ENCODE measurements at places on chromosomes 5 and 9. TPM values are rescaled to one million over a fixed set of nuclear protein-coding genes. Genes with fewer than 3 reads are reported as not detected.

DNA sequence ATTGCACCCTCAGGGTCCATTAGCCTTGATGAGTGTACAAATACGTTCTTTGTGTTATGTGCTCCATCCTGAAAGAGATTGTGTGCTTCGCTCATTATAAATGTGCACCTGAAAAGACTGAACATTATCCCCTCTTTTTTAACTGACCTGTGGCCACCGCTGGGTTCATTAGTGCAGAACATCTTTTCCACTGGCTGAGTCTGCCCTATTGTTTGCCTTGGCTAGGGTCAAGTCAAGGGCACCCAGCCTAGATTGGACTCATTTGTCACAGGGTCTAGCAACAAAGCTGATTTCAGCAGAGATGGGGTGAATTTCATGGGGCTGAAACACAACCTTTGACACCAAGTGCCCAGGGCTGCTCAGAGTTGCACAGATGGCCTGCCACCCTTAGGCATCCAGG, 764.1 kb upstream of the ARRDC3 start:
- DNase-seq: no peak

The IL13 gene
- 8.0 TPM for total RNA-seq

The IFNA2 gene
- not detected for total RNA-seq

DNA sequence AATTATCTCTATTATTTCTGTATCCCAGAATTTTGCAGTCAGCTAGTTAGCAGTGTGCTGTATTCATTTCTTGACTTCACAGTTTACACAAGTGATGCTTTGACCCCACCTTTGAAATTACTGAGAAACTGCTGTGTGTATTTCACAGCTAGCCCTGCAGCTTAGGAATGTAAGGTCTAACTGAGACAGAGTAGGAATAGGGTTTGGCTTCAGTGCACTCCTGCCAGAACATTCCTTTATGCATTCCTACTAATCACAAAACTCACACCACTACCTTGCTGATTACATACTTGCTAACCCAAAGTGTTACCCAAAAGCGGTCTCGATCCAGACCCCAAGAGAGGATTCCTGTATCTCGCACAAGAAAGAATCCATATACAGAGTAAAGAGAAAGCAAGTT, 551.8 kb downstream of the CDH9 start:
- DNase-seq: no peak

DNA sequence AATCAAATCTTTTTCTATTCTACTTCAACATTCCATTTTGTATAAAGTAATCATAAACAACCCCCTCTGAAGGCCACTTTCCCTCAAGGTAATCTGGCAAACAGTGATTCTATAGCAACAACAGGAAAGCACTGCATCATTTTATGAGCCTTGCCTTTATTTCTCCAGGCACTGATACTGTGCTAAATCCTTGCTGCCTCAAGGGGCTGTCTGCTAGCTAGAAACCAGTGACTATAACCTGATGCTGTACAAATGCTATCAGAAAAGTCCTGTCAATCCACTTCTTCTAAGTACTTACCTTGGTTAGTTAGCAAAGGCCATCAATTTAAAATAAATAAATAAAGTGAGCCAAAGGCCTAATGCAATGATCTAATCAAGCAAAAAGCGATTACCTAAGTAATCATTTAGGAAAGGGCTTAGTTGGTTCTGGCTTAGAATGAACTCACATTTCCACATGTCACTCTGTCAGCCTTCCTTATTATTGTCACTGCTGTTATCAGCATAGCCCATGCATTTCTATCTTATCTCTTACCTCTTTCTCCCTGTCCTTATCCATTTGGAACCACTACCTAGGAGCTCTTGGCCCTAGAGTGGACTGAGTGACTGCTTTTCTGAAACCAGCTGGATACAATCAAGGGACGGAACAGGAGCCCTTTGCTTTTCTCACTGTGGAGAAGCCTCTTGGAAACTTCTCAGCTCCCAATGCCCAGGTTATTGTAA, 246.1 kb upstream of the MEF2C start:
- DNase-seq: no peak

The HMMR gene
- total RNA-seq: 87.2 TPM

- no peak for DNase-seq
These were observed 375.7 kb upstream of the CCNH start for GRCh38 chr5:87788416-87788815.

DNA sequence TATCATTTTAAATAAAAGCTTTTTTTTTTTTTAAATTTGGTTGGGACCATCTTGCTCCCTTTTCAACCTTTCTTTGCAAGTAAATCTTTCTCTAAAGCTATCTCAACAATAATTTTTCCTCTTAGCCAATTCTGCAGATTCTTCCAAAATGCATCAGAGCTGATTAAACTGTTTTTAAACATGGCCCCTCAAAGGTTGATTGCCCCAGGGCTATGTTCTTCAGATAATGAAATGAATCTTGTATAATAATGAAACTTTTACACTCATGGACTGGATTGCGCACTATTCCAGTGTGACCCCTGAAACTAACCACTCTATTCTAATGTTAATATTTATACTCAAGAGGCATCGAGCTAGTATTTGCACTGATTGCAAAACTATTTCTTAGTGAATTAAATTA, 222.8 kb upstream of the PRDM9 start:
- no peak for DNase-seq

The ORM2 gene
- total RNA-seq: not detected

The CCNO gene
- total RNA-seq: not detected

GRCh38 chr9:78839252-78839651, 542.3 kb downstream of the PSAT1 start:
- no peak for DNase-seq

The KIF20A gene
- total RNA-seq: 50.4 TPM

DNA sequence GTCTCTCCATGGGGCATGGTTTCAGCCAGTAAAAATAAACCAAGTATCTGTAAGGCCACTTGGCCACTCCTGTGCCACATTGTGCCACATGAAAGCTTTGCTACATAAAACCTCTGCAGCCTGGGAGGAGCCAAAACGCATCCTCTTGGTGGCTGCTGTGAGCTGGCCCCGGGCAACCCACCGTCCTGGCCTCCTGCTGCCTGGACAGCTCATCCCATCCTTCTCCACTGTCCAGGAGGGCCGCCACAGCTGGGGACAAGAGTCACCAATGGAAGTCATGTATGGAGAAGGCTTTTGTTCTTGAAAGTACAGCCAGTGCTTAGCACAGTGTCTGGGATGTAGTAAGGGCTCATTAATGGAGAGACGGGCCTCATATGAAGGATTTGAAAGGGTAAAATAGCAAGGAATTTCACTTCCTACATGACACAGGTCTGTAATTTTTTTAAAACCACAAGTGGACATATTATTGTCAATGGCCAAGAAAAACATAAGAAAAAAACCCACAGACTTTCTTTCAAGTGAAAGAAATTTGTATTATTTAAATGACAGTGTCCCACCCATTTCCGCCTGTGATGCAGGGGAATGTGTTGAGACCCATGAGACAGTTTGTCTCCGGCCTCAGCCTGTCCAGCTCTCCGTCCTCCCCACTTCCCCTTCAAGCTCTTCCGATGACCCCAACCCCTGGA, 6.6 kb downstream of the PTGES start:
- no peak for DNase-seq

GRCh38 chr5:170638454-170639220, 134.8 kb downstream of the KCNIP1 start:
- DNase-seq: peak; percentile 72

The SPAAR gene
- total RNA-seq: not detected

The DMRT3 gene
- not detected for total RNA-seq

The TOR1B gene
- 32.0 TPM for total RNA-seq

GRCh38 chr9:99336531-99336930, 114.4 kb downstream of the SEC61B start:
- DNase-seq: no peak

GRCh38 chr9:87537625-87538024, 40.0 kb downstream of the DAPK1 start:
- DNase-seq: no peak

The AGXT2 gene
- not detected for total RNA-seq

- no peak for DNase-seq
These were observed 419.6 kb downstream of the DNAH5 start for GRCh38 chr5:13524936-13525335.

- DNase-seq: peak; percentile 60
These were observed 89.9 kb upstream of the GNAQ start for GRCh38 chr9:78121488-78121887.

DNA sequence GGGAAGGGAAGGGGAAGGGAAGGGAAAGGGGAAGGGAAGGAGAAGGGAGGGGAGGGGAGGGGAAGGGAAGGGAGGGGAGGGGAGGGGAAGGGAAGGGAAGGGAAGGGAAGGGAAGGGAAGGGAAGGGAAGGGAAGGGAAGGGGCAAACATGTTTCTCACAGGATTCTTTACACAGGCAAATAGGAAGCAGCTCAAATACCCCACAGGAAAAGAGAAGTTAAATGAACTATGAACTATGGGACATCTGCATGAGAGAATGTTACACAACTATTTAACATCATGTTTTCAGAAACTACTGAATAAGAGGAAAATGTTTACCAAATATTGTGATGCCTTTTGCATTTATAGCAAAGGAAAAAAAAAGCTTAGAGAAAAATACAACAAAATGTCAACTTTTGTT, 125.4 kb upstream of the SLC30A5 start:
- no peak for DNase-seq

GRCh38 chr9:124040186-124040931, 28.8 kb downstream of the LHX2 start:
- DNase-seq: no peak

- DNase-seq: no peak
These were observed 114.9 kb upstream of the ADAMTS16 start for GRCh38 chr5:5025098-5025773.

The ACOT12 gene
- not detected for total RNA-seq

- DNase-seq: peak; percentile 30
These were observed at the start of gene INSYN2B for GRCh38 chr5:169980418-169981053. Gene INSYN2B, minus strand, starts transcription at chr5:169980495. Its CDS starts 96,597 bp downstream, at chr5:169883898.

DNA sequence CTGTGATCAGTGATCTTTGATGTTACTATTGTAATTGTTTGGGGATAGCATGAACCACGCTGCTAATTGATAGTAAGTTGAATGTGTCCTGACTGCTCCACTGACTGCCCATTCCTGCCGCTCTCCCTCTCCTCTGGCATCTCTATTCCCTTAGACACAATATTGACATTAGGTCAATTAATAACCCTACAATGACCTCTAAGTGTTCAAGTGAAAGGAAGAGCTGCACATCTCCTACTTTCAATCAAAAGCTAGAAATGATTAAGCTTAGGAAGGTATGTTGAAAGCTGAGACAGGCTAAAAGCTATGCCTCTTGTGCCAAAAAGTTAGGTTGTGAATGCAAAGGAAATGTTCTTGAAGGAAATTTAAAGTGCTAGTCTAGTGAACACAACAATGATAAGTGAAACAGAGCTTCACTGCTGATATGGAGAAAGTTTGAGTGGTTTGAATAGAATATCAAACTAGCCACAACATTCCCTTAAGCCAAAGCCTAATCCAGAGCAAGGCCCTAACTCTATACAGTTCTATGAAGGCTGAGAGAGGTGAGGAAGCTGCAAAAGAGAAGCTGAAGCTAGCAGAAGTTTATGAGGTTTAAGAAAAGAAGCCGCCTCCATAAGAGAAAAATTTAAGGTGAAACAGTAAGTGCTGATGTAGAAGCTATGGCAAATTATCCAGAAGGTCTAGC, 12.9 kb downstream of the CLINT1 start:
- DNase-seq: no peak

The C9 gene
- not detected for total RNA-seq

DNA sequence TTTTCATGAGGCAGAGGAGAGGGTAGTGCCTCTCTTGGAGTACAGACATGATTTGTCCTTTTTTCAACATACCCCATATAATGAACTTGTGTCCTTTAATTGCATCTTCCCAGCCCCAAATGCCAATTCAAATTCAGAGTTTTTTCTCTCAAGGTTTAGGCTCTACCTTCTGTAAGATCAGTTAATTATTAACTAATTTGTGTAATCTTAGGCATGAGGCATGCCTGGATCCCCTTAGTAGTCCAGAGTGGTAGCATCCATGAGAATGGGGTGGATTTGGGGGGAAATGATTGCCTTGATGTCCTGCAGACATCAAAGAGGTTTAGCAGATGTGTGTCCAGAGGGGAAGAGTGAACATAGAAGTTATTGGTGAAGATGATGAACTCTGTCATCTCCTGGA, 533.3 kb downstream of the LRRC70 start:
- no peak for DNase-seq

DNA sequence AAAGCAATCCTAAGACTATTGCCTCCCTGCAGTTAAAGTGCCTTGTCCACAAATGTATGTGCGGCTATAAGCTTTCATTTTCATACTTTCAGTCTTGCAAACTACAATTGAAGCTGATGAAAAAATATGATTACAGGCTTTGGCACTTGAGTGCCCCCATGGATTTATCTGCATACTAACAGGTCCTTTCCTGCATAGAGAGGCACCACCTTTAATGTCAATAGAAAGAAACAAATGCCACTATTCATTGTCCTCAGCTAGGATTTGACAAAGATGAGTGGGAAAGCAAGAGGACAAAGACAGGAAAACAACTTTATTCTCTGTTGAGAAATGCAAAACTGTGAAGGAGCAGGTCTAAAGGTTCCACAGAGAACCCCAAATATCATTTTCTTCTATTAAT, 125.7 kb upstream of the PTGER4 start:
- no peak for DNase-seq

GRCh38 chr5:126780165-126780827, 3.4 kb downstream of the LMNB1 start:
- peak; percentile 54 for DNase-seq

The ADAMTS12 gene
- 0.05 TPM for total RNA-seq

GRCh38 chr5:54727874-54728587, 210.5 kb downstream of the SNX18 start:
- no peak for DNase-seq

The BHMT2 gene
- total RNA-seq: not detected

- no peak for DNase-seq
These were observed 13.6 kb upstream of the SHB start for GRCh38 chr9:38082446-38083287.

DNA sequence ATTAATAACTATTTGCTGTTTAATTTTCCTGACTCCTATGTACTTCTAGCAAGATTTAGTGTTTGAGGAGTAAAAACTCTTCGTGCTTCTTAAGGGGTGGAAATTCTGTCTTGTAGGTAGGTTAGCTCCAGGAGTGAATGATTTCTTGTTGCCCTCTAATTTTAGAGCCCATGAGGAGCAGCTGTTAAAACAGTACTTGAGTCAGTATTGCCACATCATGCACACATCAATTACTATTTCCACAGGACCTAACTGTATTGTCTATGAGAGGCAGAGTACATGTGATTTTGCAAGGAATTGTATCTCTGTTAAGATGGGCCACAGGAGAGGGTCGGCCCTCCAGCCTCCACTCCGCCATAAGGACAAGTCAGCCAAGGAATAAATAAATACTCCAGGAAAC, 91.2 kb downstream of the PDZD2 start:
- DNase-seq: no peak
